ENCODE measurements at places on chromosomes 2 and 18.

- ATAC-seq: peak; percentile 98
Observed at GRCh38 chr2:181457121-181457740, at the start of gene ITGA4. Gene ITGA4, plus strand, starts transcription at chr2:181457386. Its CDS starts 269 bp downstream, at chr2:181457655.

- no peak for ATAC-seq
Observed at GRCh38 chr2:157929871-157930667, 53.9 kb upstream of the ACVR1 start.

GRCh38 chr2:41930807-41931566 lies 116.8 kb upstream of the PKDCC start:
- ATAC-seq: no peak

GRCh38 chr2:170972296-170973224 lies 43.5 kb downstream of the GORASP2 start:
- no peak for ATAC-seq

GRCh38 chr2:1701556-1702185 lies 42.6 kb downstream of the PXDN start:
- ATAC-seq: no peak

DNA sequence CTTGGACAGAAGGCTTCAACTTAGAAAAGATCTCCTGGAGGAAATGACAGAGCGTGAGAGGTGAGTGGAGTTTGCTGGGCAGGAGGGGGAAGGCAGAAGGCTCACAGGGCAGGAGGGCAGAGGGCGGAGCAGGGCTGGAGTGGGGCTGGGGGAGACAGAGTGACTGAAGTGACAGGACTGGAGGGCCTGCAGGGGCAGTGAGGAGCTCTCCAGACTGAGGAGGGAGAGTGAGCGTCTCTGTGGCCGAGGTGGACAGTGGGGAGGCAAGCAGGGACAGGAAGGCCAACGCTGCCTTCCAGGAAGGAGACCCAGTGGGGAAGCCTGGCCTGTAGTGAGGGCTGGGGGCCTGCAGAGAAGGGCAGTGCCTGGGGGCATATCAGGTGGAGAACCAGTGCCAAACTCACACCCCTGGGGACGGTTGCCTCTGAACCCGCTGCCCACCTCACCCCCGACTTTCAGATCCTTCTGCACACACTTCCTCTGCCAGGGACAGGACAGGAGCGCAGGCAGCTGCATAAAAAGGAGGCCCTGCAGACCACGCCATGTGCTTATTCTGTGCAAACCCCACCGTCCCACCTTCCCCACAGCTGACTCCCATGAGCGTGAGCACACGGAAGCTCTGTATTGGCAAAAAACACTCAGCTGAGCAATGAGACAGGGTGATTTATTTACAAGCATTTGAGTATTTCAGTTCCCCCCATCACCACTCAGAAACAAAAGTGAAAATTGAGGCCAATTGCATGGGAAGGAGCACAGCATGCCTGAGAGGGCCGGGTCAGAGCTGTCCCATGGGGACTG lies 244.3 kb downstream of the FAM210A start:
- ATAC-seq: no peak

Measured in motor neuron (in vitro differentiated cells).